Posterior cingulate gyrus (tissue), 11 donors: ENCODE measurements at places on chromosomes 5 and 9.

DNA sequence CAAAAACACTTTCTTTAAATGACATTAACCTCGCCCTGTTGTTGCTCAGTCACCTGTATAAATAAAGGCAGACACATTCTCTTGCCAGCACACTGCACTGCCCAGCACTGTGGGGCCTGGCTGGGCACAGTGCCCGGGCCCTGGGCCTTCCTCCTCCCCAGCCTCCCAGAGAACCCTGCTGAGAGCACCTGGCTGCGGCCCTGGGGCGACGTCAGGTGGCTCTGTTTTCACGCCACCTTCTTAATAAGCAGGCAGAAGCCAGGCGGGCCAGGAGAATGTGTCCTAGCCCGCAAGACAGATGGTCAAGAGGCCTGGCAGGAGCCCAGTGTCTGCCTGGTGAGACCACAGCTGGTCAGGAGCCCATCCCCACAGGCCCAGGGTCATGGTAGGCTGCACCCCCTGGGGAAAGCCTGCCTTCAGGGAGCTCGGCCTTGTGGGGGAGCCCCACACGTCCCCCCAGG, 8.2 kb upstream of the AGPAT2 start:
- no peak for DNase-seq

- no peak for DNase-seq
These were observed 911 bp upstream of the PIK3R1 start for GRCh38 chr5:68214482-68215207.

GRCh38 chr9:99398241-99398640, 176.2 kb downstream of the SEC61B start:
- no peak for DNase-seq

DNA sequence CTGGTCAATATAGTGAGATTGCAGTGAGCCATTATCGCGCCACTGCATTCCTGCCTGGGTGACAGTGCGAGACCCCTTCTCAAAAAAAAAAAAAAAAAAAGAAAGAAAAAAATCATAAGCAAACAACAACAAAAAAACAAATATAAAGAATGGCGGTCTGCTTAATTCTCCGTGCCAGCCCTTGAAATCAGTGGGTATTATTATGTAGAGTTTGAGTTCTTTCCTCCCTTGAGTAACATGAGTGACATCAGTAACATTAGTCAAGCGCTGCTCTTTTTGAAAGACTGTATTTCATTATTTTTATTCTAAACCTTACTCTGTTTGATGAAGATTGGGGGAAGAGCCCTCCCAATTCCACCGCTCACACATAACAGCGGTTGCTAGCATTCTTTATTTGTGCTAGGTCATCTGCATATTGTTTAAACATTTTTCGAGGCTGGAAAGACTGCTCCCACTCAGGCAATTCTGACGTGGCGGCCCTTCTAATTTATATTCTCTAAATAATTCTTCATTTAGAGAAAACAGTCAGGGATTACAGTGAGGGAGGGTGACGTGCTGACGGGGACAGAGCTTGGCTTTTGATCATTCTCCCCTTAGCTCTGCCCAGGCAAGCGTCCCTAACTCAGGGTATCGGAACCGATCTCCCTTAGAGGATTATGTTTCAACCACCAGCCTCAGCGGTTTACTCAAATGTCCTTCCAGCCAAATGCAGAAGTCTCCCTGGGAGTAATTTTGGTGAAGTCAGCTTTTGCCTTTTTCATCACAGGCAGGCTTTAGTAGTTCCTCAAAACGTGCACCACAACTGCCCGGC, 860 bp upstream of the MARCHF6 start:
- DNase-seq: no peak

DNA sequence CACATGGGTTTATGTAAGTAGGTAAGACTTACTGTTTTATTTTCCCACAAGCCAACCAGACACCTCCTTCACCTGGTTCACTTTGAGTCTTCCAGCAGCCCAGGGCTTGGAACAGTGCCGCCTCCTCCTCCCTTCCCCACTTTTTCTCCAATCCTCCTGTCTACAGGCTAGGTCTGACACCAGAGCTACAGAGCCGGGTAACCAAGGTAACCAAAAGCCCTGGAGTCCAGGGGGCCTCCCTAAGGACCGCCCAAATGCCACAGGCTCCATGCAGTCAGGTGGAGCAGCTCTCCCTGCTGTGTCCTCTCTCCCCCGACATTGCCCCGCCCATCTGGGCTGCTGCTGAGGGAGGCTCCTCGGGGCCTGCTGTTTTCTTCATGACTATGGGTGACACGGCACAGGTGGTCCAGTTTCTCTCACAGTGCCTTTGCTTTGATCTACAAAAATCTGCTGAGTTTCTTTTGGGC, 138.0 kb upstream of the EFNA5 start:
- DNase-seq: no peak

DNA sequence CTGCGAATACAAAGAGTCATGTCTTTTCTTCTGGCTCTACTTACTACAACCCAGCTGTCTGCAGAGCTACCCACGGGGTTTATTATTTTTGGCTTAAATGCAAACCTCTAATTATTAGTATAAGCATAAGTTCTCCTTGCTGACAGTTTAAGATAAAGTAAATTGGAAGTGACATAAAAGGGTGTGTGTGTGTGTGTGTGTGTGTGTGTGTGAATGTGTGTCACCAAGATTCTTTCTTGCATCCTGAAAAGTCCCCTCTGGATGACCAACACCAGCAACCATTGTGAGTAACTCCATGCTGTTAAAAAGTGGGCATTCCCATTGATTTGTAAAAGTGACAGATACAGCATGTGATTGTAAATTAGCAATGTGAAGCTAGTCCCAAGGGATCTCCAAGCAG, 803.8 kb upstream of the ZNF608 start:
- DNase-seq: no peak

- no peak for DNase-seq
These were observed 7.1 kb upstream of the EGFL7 start for GRCh38 chr9:136655536-136656182.

GRCh38 chr9:129401623-129402370, 219.1 kb downstream of the C9orf50 start:
- no peak for DNase-seq

DNA sequence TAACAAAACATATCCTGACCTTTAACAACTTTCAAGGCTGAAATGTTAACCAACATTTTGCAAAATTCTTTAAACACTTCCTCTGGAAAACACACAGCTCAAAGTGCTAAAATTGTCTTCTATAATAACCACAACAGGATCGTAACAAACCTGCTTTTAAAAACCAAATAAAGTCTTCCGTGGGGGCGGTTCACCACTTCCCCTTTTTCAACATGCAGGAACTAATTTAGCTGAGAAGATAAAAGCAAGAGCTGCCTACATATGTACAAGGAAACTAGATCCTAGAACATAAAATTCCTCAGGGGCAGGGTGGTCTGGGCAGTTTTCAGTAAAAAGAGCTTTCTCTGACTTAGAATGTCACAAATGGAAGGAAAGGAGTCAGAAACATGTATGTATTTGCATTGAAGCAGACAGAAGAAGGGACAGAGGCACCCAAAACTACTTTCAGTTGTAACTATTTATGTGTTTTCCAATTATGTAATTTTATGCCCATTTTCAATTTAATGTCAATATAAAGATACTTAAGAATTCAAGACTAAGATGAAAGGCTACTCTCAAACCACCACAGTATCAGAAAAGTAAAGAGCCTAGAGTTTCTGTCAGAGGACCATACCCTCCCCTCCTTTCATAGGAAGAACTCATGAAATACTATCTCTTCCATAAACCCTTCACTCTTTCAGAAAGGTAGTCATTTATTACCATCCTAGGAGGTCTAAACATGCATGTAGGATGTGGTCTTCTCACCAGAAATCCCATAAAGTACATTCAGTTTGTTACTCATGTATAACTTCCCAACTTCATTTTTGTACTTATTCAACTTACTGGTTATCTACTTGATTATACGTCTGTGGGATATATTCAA, 185.9 kb upstream of the RASA1 start:
- DNase-seq: no peak

DNA sequence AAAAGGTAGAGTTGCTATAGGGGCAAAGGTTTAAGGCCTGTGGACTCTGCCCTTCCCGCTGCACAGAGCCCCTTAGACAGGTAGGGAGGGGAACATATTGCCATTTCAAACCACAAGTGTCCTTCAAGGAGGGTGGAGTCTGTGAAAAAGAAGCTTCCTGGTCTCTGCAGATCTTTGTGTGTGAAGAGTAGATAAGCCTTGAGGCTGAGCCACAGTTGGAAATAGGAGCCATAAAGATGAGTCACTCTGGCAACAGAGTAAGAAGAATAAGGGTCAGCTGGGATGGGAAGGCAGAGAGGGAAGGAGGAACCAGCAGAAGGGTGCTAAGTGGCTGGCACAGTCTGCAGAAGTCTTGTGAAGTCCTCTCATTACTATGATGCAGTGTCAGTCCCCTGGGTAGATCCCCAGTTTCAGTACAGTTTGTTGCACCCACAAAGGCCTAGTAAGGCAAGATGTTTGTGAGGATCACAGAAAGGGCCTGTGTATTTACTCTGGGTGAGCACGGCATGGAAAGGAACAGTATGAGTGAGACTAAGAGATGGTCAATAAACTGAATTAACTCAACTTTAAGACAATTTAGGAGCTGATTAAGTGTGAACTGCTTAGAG, 18.1 kb downstream of the GRXCR2 start:
- no peak for DNase-seq

GRCh38 chr5:33769196-33769595, 122.6 kb downstream of the ADAMTS12 start:
- no peak for DNase-seq

DNA sequence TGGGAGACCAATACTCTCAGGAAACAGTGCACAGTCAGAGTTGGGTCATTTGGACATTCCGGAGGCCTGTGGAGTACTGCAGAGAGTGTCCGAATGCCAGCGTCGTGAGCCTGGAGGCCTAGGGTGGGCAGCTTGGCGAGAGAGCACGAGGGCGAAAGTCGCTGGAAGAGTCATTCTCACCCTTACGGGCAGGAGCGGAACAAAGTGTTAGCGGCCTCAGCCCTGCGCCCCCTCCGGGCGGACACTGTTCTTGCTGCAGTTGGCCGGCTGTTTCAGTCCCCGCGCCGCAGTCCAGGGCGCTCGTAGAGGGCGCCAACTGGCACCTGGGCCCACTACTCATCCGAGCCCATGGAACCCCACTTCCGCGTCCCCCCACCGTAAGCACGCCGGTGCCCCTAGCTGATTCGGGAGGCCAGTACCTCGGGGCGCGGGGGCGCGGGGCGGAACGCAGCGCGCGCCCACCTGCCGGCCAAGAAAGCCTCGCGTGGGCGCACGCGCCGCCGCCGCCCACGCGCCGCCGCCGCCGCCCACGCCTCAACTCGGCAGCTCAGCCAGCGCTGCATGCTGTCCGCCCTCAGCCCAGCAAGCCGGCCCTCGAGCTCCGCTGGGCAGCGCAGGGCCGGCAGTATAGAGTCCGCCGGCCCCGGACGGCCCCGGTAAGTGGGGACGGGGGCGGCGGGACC, 99.7 kb upstream of the CCL21 start:
- DNase-seq: no peak

GRCh38 chr5:68465133-68465532, 249.6 kb downstream of the PIK3R1 start:
- DNase-seq: no peak

- no peak for DNase-seq
These were observed 409.4 kb upstream of the CTNND2 start for GRCh38 chr5:12313602-12314001.

GRCh38 chr9:129208207-129209032, 30.4 kb upstream of the IER5L start:
- no peak for DNase-seq

- no peak for DNase-seq
These were observed 6.8 kb downstream of the DCP2 start for GRCh38 chr5:112983363-112983762.
